ENCODE measurements at places on chromosomes 2 and 18. TPM values are rescaled to one million over a fixed set of nuclear protein-coding genes. Genes with fewer than 3 reads are reported as not detected.

Gene LYPD6
- total RNA-seq = 1.1 TPM

DNA sequence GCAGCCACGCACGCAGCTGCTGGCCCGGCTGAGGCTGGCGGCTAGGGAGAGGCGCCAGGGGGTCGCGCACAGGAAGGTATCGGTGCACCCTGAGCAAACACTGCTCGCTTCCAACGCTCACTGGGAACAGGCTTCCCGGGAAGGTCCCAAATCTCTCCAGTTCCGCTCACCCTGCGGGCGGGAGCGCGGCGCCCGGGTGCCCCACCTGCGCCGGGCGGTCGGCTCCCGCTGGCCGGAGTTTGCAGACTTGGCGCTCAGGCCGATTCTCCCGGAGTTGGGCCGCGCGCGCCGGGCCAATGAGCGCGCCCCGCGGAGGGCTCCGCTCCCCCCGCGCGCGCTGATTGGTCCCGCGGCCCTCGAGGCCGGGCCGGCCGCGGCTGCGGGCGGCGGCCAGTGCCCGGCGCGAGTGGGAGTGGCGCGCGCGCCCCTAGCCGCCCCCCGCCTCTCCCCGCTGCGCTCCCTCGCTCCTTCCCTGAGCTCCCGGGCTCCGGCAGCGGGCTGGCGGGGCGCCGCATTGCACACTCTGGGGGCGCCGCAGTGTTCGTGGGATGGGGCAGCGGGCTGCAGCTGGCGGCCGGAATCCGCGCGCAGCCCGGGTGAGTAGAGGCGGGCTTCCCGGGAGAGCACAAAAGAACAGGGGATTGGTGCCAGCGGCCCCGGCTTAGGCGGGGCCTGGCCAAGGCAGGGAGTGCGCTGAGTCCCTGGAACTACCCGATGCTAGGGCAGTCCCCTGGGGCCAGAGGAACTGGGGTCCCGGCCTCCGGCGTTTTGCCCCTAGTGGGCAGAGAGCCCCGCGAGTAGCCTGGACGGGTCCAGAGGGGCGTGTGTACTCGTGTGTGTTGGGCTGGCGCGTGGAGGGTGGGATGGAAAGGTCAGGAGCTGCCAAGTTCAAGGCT lies at the start of gene LYPD6:
Gene LYPD6, plus strand, starts transcription at position 461 of the 896 bp plus-strand sequence. CDS start 107,122 bp downstream, outside the sequence.
- no peaks in the 10 kb centered on the region for H3K36me3 ChIP-seq
- DNase-seq = peak; percentile 64
- 0 out of 2 replicates have a peak within 1 kb of the TSS, but pooled peaks have one; percentile 16 for H3K27ac ChIP-seq
- peak within 1 kb of the TSS; percentile 85 for H3K4me3 ChIP-seq

DNA sequence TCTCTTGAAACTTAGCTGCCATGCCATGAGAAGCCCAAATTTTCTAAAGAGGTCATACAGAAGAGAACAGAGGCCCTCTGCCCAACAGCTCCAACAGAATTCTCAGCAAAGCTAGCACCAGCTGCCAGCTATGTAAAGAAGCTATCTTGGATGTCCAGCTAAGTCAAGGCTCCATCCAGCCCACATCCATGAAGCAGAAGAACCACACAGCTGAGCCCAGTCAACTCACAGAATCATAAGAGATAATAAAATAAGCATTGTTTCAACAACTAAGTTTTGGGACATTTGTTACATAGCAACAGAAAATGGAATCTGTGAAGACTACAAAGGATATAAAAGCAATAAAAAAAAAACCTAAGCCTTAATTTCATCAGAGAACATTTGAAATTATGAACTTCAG lies 434.3 kb downstream of the TXNL1 start:
- H3K4me1 ChIP-seq = no peaks in the 10 kb centered on the region
- H3K27me3 ChIP-seq = no peaks in the 10 kb centered on the region
- no peak overlapping the region for H3K4me3 ChIP-seq
- no peak overlapping the region for H3K27ac ChIP-seq
- DNase-seq = no peak
- no peaks in the 10 kb centered on the region for H3K36me3 ChIP-seq

DNA sequence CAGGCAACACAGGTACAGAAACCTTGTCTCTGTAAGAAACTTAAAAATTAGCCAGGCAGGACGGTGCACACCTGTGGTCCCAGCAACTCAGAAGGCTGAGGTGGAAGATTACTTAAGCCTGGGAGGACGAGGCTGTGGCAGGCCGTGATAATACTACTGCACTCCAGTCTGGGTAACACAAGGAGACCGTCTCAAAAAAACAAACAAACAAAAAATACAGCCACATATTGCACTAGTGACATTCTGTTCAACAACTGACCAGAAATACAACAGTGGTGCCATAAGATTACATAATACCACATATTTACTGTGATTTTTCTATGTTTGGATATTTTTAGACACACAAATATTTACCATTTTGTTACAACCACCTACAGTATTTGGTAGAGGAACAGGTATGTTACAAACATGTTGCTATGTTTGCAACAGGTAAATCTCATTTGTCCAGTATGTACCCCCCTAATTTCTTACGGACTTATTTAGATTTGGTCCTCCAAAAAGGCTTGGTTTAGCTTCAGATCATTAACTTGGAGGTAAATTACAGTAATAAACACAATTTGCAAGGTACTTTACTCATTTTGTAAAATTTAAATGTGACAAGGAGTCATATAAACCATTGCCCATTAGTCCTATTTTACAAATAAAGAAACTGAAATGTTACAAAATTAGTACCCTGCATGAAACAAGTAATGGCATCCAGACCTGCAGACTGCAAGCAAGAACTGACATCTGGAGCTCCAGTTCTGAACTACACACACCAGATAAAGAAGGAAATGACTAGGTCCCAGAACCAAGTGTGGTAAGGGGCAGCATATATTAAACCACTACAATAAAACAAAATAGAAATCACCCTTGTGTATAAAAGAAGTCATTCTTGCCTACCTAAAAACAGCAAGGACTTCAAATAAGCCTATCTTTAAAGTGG lies 36.8 kb downstream of the TRIP12 start:
- H3K27ac ChIP-seq = no peak overlapping the region
- no peak overlapping the region for H3K4me3 ChIP-seq
- H3K4me1 ChIP-seq = no peaks in the 10 kb centered on the region
- no peak for DNase-seq
- H3K36me3 ChIP-seq = peaks cover 6% of the 10 kb centered on the region
- no peaks in the 10 kb centered on the region for H3K27me3 ChIP-seq

- H3K27me3 ChIP-seq = no peaks in the 10 kb centered on the region
- H3K4me3 ChIP-seq = no peak overlapping the region
- no peak for DNase-seq
- peaks cover 39% of the 10 kb centered on the region for H3K4me1 ChIP-seq
- H3K27ac ChIP-seq = peak overlapping the region; percentile 64
- H3K36me3 ChIP-seq = no peaks in the 10 kb centered on the region
These were observed 90.6 kb upstream of the LPIN2 start for GRCh38 chr18:3103576-3103975.

GRCh38 chr18:5137261-5137660 lies 59.8 kb downstream of the AKAIN1 start:
- H3K27ac ChIP-seq = no peak overlapping the region
- H3K27me3 ChIP-seq = peaks cover 36% of the 10 kb centered on the region
- H3K4me3 ChIP-seq = no peak overlapping the region
- no peaks in the 10 kb centered on the region for H3K4me1 ChIP-seq
- no peak for DNase-seq

GRCh38 chr2:27095745-27096651 lies 9.4 kb downstream of the KHK start:
- no peaks in the 10 kb centered on the region for H3K4me1 ChIP-seq
- no peaks in the 10 kb centered on the region for H3K36me3 ChIP-seq
- no peak for DNase-seq
- no peaks in the 10 kb centered on the region for H3K27me3 ChIP-seq
- H3K27ac ChIP-seq = no peak overlapping the region
